ENCODE measurements at places on chromosomes 12 and 14.

GRCh38 chr12:111685322-111685810 lies 390 bp downstream of the BRAP start:
- DNase-seq, result no peak

DNA sequence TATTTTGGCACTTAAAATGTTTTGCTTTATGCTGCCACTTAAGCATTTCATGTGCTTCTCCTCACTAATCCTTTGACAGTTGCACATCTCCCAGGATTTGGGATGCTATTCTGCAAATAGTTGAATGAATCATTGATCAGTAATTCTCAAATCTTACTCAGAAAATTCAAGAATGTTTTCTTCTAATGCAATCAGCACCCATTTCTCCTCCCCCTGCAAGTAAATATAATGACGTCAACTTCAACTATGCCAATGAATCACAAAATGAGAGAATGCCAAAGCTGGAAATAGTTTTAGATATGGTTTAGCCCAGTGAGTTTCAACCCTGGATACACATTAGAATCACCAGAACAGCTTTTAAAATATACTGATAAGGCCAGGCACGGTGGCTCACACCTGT lies 2.1 kb upstream of the BLOC1S1 start:
- no peak for DNase-seq

GRCh38 chr12:43653917-43654316 lies 101.9 kb upstream of the ADAMTS20 start:
- no peak for DNase-seq

- no peak for DNase-seq
Observed at GRCh38 chr14:39015360-39015961, 87.6 kb downstream of the SEC23A start.

GRCh38 chr12:116372815-116373214 lies 95.3 kb upstream of the MED13L start:
- no peak for DNase-seq

GRCh38 chr12:113322343-113322742 lies 12.6 kb downstream of the SLC8B1 start:
- no peak for DNase-seq

DNA sequence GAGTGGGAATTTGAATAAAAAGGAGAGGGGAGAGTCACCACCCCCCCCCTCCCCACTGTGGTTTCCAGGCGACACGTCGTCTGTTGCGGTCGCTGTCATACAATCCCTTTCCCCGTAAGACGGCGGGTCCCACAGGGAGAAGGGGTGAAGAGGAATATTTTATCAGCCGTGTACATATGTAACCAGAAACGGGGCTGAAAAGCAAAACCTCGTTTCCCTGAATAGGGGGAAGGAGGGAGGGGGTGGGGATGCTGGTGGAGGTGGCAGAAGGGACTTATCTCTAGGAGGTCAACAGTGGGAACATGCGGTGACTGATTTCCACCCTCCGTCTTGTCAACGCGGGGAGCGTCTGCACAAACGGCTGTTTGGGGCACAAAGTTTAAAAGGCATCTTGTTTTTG lies 171.4 kb downstream of the RBM19 start:
- DNase-seq, result no peak

GRCh38 chr12:98485792-98486340 lies 29.5 kb upstream of the TMPO start:
- no peak for DNase-seq

DNA sequence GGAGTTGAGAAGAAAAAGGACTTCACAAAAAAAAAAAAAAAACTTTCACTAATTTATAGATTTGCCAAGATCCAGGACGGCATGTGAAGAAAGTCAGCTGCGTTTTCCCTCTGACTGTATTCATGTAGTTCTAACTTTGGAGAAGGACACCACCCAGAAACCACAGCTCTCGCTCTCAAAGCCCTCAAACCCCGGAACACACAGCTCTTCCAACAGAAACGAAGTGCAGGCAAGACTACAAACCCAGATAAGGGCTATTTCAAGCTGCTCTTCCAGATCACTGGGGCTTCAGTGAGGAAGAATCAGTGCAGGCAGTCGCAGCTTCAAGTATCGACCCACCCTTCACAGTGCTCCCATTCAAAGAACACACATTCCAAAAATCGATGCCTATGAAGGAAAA lies 13.2 kb downstream of the KCNH5 start:
- DNase-seq, result no peak

GRCh38 chr12:21379218-21379617 lies 6.5 kb downstream of the IAPP start:
- no peak for DNase-seq

DNA sequence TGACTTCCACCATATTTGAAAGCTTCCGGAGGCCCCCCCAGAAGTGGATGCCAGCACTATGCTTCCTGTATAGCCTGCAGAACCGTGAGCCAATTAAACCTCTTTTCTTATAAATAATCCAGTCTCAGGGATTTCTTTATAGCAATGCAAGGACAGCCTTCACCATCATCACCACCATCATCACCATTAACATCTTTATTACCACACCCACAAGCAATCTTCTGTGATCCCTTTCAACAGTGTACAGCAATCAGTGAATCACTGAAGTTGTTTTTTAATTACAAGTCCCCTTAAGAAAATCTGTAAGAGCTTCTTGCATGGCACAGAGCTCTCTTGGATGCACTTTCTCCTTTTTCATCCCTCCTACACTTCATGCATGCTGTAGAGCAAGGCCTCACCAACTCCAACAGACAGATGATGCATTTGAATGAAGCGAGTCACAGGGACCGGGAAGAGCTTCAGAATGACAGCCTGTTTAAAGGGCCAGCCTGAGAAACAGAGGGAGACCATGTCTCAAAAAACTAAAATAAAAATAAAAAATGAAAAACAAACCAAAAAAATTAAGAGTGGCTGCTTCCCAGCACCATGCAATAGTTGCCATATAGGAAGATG lies 83.6 kb upstream of the VASH1 start:
- DNase-seq, result no peak

DNA sequence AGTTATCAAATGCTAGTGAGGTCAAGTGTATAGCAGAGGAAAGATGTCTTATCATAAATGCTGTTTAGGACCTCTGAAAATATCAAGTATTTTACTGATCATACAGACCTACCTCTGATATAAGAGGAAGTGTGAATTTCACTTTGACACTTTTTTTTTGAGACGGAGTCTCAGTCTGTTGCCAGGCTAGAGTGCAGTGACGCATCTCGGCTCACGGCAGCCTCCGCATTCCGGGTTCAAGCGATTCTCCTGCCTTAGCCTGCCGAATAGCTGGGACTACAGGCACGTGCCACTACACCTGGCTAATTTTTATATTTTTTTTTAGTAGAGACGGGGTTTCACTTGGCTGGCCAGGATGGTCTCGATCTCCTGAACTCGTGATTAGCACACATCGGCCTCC lies 55.1 kb upstream of the PIK3C2G start:
- DNase-seq, result no peak

DNA sequence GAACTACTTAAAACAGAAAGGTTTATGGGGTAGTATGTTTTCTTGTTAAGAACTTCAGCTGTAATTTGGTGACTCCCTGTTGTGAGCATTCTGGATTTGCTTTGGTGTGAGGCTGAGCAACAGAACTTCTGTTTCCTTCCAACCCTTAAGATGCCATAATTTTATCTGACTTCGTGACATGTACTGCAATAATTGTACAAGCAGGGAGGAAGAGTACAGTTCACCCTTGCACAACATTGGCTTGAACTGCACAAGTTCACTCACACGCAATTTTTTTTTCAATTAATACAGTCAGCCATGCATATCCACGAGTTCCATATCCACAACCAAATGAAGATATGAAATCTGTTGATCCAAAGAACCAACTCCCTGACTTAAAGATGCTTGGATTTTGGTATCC lies 42.9 kb upstream of the ANKS1B start:
- no peak for DNase-seq

DNA sequence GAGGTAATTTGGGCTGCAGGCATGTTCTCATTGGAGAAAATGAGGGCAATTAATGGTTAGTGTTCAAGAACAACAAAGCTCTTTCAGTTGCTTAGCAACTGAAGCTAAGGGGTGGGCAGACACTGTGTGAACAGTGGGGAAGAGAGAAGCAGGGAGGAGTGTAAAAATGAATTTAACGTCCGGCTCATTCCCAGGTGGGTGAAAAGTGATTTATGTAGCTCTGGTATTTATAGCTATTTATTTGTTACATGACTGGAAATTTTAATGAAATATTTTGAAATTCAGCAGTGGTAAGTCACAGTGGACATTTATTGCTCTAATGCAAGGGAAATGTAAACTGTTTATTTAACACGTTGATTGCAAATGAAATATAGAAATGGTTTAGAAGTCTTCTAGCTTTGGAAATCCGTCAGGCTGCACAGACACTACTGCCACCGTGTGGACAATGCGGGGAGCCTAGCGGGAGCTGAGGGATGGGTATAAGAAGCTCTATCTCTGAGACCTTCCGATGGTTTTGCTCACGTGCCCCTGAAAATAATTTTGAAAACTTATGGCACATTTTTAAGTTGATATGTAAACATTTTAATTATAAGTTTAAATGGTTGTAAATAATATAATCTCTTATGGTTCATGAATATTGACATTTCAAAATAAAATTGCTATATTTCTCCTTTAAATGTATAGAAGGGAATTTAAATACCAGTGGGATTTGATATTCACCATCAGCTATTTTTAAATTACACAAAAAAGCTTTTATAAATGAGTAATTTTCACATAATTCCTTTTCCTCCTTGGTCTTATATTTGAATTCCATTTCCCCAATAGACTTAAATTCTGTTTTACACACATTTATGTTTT lies 54.4 kb downstream of the E2F7 start:
- no peak for DNase-seq

DNA sequence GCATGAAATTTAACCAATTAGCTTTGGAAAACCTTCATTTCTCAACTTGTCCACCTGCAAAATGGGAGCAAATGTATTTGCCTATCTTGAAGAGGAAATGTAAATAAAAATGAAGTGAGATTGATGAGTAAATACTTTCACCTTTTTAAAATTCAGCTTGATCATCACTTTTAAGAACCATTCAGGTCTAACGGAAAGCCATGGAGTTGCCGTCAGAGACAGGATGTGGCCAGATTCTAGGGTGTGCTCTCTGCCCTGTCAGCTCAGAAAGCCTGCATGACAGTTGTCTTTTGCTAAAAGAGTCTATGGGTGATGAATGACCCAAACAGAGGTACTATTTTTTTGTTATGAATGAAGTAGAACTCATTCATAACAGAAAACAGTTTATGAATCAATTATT lies 104.3 kb upstream of the SLC35F4 start:
- DNase-seq, result no peak

DNA sequence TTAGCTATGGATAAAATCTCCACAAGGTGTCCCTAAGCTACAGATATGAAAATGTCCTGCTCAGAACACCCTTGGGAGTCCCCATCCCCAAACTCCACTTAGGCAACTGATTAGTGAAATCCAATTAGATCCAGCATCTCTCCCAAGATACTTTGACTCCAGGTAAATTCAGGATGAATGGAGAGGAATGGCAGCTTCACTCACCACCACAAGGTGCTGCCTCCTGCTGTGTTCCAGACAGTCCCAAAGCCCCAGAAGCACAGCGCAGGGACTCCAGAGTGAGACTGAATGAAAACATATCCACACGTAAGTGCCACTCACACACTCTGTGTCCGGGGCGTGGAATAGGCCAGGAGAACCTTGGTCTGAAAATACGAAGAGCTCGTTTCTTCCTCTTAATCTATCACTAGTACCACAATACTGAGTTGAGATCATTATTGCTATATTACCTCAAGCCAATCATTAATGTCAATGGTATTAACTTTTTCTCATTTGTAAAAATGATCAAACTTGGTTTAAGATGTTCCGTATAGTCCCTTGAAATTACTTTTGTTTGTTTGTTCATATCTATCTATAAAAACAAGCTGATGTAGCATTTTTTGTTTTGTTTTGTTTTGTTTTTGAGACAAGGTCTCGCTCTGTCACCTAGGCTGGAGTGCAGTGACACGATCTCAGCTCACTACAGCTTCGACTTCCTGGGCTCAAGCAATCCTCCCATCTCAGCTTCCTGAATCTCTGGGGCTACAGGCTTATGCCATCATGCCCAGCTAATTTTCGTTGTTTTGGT lies 70.0 kb upstream of the BICD1 start:
- DNase-seq, result no peak

DNA sequence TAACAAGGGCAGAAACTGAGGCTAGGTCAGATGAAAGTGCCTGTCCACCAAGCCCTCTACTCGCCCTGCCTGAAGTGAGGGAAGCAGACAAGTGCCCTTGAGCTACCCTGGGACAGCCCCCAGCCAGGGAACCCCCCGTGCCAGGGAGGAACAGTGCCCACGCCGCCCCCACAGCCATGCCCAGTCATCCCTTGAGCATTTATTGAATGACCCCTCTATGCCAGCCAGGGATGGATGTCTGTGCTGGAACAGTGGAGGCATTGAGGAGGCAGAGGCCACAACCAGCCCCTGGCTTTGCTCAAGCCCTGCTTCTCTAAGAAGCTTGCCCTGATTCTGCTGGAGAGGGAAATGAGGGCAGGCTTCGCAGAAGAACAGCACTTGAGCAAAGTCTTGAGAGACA lies 3.7 kb upstream of the AQP6 start:
- no peak for DNase-seq

GRCh38 chr12:84356224-84356623 lies 556.4 kb downstream of the SLC6A15 start:
- no peak for DNase-seq

DNA sequence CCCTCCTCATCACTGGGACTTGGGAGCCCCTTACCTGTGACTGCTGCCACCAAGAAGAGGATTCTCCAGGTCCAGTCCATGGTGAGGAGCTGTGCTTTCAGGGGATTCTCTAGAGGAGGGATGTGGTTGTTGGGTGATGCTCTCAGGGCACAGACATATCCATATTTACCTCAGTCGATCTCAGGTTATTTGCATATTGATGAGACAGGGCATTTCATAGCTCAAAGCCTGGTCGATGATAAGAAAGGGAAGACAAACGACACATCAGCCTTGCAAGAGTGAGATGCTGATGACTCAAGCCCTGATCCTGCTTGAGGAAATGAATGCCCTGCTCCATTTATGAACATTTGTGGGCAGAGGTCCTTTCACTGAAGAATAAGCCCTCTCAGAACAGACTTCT lies 981.0 kb downstream of the TMEM121 start:
- DNase-seq, result no peak

GRCh38 chr12:108757856-108758255 lies 26.5 kb upstream of the CORO1C start:
- DNase-seq, result no peak

- DNase-seq, result no peak
Observed at GRCh38 chr12:81077686-81078441, at the start of gene ACSS3. TSS of gene ACSS3 (plus strand) at chr12:81078079. CDS start at chr12:81078121, 42 bp downstream.

DNA sequence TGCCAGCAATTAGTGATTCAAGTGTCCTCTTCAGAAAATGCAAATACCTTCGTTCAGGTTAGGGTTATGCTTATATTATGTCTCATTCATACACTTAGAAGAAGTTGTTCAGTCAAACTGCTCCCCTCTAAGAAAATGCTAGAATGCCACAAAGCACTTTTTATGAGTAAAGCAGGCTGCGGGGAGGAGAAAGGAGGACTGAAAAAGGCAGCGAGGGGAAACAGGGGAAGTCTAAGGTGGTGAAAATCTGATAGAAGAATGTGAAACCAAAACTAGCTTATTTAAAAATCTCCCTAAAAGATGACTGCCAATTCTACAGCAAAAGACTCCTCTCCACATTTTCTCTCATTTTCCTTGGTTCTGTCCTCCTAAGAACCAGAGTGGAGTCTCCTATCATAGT lies 70.1 kb downstream of the PRKD1 start:
- DNase-seq, result no peak
